Endothelial cell of umbilical vein (primary cell): ENCODE measurements at places on chromosomes 1 and 21.
A peak's percentile ranks its signal among the peaks of the same experiment; 100 is the strongest.

DNA sequence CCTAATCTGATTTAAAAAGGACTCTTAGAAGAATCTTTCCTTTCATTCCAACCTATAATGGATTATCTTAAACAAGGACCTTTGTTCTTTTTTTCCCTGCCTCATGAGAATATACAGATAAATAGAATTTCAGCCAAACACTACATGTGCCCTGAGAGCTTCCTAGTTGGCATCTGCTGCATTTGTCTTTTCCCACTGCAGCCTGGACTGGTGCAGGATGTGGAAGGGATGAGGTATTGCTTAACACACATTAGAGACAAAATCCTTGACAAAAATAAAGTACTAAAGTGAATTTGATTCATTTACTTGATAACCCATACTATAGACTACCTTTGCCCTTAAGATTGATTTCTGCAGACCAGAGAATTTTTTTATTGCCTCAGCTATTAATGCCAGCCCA is 59.5 kb downstream of the PALMD start:
- H3K36me3 ChIP-seq: no peaks in the 10 kb centered on the region
- H3K27ac ChIP-seq: no peak overlapping the region
- no peak overlapping the region for H3K4me3 ChIP-seq
- no peaks in the 10 kb centered on the region for H3K27me3 ChIP-seq
- peaks cover 4% of the 10 kb centered on the region for H3K4me1 ChIP-seq
- DNase-seq: peak; percentile 50

GRCh38 chr1:111976332-111976731 is 13.1 kb downstream of the KCND3 start:
- H3K27me3 ChIP-seq: no peaks in the 10 kb centered on the region
- H3K4me3 ChIP-seq: no peak overlapping the region
- H3K36me3 ChIP-seq: no peaks in the 10 kb centered on the region
- no peak for DNase-seq

- no peak for DNase-seq
- H3K4me1 ChIP-seq: no peaks in the 10 kb centered on the region
- H3K27me3 ChIP-seq: no peaks in the 10 kb centered on the region
- no peak overlapping the region for H3K27ac ChIP-seq
- no peak overlapping the region for H3K4me3 ChIP-seq
These were observed 22.8 kb downstream of the NEK7 start for GRCh38 chr1:198179556-198179981.

DNA sequence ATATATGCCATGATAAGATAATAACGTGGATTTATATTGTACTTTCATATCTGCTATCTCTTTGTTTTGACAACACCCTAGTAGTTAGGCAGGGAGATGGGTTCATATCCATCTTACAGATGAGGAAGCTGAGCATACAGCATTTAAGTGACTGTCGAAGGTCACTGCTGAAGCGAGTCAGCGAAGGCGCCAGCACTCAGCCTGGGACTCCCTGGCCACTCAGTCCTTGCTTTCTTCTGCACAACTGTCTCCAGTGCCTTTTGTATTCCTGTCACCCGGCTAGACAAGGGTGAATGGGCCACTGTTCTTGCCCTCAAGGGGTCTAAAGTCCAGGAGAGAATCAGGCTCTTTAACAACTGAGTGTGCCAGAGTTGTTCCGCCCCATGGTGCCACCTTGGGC is 3.1 kb downstream of the ARHGEF10L start:
- H3K27me3 ChIP-seq: peaks cover 3% of the 10 kb centered on the region
- no peaks in the 10 kb centered on the region for H3K36me3 ChIP-seq
- H3K4me3 ChIP-seq: no peak overlapping the region
- H3K4me1 ChIP-seq: no peaks in the 10 kb centered on the region
- no peak overlapping the region for H3K27ac ChIP-seq
- no peak for DNase-seq

GRCh38 chr1:197143276-197143675 is 3.2 kb downstream of the ASPM start:
- no peak overlapping the region for H3K27ac ChIP-seq
- no peaks in the 10 kb centered on the region for H3K27me3 ChIP-seq
- H3K36me3 ChIP-seq: no peaks in the 10 kb centered on the region
- H3K4me1 ChIP-seq: peaks cover 27% of the 10 kb centered on the region

DNA sequence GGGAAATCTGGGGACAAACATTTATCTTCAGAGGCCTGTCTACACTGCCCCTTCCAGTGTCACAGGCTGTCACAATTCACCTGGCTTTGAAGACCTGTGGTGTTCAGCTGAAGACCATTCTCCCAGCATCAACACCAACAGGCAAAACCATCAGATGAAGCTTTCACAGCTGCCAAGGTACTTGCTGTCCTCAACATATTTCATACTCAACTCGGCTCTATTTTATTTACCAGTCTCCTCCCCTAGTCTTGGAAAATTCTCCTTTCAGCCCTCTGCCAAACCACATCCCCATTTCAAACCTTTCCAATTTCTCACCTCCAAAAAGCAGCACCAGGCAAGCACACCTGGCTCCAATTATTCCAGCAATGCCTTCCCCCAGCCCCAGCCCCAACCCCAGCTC is 108.8 kb downstream of the TGFBR3 start:
- no peak for DNase-seq
- no peaks in the 10 kb centered on the region for H3K27me3 ChIP-seq
- no peak overlapping the region for H3K27ac ChIP-seq
- no peak overlapping the region for H3K4me3 ChIP-seq
- H3K36me3 ChIP-seq: no peaks in the 10 kb centered on the region

- H3K27ac ChIP-seq: no peak overlapping the region
- H3K4me3 ChIP-seq: no peak overlapping the region
- no peaks in the 10 kb centered on the region for H3K4me1 ChIP-seq
- peaks cover 6% of the 10 kb centered on the region for H3K27me3 ChIP-seq
These were observed 6.6 kb downstream of the UBL4B start for GRCh38 chr1:110118636-110119396.

DNA sequence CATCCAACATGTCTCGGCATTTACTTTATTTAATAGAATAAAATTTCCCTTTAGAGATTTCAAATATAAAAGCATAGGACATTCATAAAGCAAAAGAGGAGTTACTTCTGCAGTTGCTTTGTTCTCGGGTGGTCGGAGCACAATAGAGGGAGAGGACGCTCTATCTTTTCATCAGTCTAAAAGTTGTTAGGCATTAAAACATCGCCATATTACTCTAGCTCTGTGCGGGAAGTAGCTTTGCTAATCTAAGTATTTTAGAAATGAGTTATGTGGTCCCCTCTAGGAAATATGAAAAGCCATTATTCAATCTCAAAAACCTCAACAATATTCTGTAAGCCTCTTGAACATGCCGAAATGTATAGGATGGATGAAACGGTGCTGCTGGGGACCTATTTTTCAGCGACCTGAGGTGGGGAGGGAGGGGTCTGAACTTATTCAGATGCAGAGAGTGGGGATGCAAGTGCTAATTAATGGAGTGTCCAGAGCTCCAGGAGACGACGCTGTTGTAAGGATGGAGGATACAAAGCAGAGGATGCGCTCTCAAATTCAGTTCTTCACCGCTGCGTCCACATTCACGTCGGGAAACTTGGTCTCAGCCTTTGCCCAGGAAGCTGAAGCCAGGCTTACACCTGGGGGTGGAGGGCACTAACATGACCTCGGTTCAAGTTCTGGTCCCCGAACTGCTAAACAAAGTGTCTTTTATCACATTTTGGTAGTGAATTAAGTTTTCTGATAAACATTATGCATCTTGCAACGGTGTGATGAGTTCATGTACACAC is 6.3 kb downstream of the CDKN2C start:
- no peaks in the 10 kb centered on the region for H3K27me3 ChIP-seq
- DNase-seq: no peak
- H3K4me1 ChIP-seq: peaks cover 23% of the 10 kb centered on the region
- peak overlapping the region; percentile 90 for H3K4me3 ChIP-seq
- H3K27ac ChIP-seq: no peak overlapping the region

DNA sequence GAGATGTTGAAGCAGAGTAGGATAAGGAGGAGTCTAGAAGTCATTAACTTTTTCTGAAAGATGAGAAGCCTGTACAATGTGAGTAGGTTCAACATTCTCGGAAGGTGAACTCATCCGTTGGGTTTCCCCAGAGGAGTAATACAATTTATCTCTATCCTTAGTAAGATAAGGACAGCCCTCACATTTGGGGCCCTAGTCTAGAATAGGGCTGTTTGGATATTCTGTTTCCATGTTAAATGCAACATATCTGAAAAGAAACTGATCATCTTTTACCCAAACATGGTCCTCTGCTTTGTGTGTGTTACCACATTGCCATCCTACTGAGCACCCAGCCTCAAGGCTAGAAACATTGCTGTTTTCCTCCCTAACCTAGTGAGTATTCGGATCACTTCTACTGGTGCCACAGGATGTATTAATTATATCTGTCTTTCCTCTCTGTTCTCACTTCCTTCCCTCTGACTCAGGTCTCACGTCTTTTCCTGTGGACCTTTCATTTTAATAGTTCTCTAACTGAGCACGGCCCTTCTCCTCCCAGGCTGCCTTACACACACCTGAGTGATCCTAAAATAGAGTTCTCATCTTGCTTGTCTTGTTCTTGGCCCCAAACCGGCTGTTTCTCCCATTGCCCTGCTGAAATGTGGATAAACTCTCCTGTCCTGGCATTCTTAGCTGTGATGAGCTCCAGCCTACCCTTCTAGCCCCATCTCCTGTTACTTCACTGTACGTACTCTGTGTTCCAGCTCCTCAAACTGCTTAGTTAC is 91.7 kb downstream of the CDC14A start:
- no peaks in the 10 kb centered on the region for H3K36me3 ChIP-seq
- no peaks in the 10 kb centered on the region for H3K27me3 ChIP-seq

GRCh38 chr21:35216996-35217395 is 167.9 kb upstream of the RUNX1 start:
- H3K27ac ChIP-seq: no peak overlapping the region
- no peaks in the 10 kb centered on the region for H3K36me3 ChIP-seq
- no peak for DNase-seq
- peaks cover 8% of the 10 kb centered on the region for H3K4me1 ChIP-seq
- H3K4me3 ChIP-seq: no peak overlapping the region
- no peaks in the 10 kb centered on the region for H3K27me3 ChIP-seq

GRCh38 chr1:167861664-167862381 is 52.1 kb downstream of the ADCY10 start:
- H3K4me3 ChIP-seq: no peak overlapping the region
- no peaks in the 10 kb centered on the region for H3K36me3 ChIP-seq
- H3K4me1 ChIP-seq: peaks cover 13% of the 10 kb centered on the region
- DNase-seq: no peak
- no peaks in the 10 kb centered on the region for H3K27me3 ChIP-seq
- no peak overlapping the region for H3K27ac ChIP-seq
